Activated B cell treated with CpG ODN at 0.5 μM for 24 hours (primary cell): ENCODE measurements at places on chromosomes 12 and 14. TPM values are rescaled to one million over a fixed set of nuclear protein-coding genes. Genes with fewer than 3 reads are reported as not detected.

GRCh38 chr14:34329301-34329700 lies 132.7 kb downstream of the SPTSSA start:
- DNase-seq, result no peak

The RASSF9 gene
- not detected in 2 replicates for total RNA-seq

The IAPP gene
- not detected in 2 replicates for total RNA-seq

- no peak overlapping the region for H3K4me3 ChIP-seq
- peaks cover 32% of the 10 kb centered on the region for H3K36me3 ChIP-seq
- no peak for DNase-seq
- H3K27ac ChIP-seq, result peak overlapping the region; percentile 37
- H3K27me3 ChIP-seq, result no peaks in the 10 kb centered on the region
Observed at GRCh38 chr12:64457032-64457431, 5.1 kb downstream of the TBK1 start.

- H3K27me3 ChIP-seq, result no peaks in the 10 kb centered on the region
- H3K4me3 ChIP-seq, result no peak overlapping the region
- no peak overlapping the region for H3K27ac ChIP-seq
- no peaks in the 10 kb centered on the region for H3K4me1 ChIP-seq
- no peaks in the 10 kb centered on the region for H3K36me3 ChIP-seq
- DNase-seq, result no peak
Observed at GRCh38 chr14:73524493-73524892, 12.4 kb upstream of the ACOT1 start.

DNA sequence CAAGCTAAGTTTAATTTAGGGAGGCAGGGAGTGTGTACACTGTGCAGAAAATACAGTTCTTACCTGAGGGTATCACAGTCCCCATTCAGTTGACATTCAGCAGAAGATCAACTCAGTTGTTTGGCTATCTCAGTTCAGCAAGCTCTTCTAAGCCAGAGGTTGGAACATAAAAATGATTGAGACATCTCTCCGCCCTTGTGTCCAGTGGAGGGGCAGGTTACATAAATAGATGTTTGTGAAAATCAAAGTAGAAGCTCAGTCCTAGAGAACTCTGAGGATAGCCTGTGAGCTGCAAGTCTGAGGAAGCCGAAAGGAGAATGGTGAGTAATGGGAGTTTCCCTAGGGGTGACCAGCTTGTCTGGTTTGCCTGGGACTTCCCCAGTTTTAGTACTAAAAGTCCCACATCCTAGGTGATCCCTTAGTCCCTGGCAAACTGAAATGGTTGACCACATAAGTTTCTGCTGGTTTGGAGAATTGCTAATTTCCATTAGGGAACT lies 251.4 kb upstream of the ATP2B1 start:
- peak overlapping the region; percentile 74 for H3K4me3 ChIP-seq
- no peaks in the 10 kb centered on the region for H3K36me3 ChIP-seq
- no peak for DNase-seq
- peaks cover 38% of the 10 kb centered on the region for H3K4me1 ChIP-seq
- H3K27ac ChIP-seq, result peak overlapping the region; percentile 85

The SLC10A1 gene
- not detected in 2 replicates for total RNA-seq

The USP44 gene
- total RNA-seq, result 3.4 and 5.4 TPM in 2 replicates

- no peak overlapping the region for H3K4me3 ChIP-seq
- no peaks in the 10 kb centered on the region for H3K36me3 ChIP-seq
- H3K27me3 ChIP-seq, result no peaks in the 10 kb centered on the region
- H3K4me1 ChIP-seq, result peaks cover 48% of the 10 kb centered on the region
- no peak overlapping the region for H3K27ac ChIP-seq
Observed at GRCh38 chr12:26276709-26277108, 81.3 kb downstream of the SSPN start.

DNA sequence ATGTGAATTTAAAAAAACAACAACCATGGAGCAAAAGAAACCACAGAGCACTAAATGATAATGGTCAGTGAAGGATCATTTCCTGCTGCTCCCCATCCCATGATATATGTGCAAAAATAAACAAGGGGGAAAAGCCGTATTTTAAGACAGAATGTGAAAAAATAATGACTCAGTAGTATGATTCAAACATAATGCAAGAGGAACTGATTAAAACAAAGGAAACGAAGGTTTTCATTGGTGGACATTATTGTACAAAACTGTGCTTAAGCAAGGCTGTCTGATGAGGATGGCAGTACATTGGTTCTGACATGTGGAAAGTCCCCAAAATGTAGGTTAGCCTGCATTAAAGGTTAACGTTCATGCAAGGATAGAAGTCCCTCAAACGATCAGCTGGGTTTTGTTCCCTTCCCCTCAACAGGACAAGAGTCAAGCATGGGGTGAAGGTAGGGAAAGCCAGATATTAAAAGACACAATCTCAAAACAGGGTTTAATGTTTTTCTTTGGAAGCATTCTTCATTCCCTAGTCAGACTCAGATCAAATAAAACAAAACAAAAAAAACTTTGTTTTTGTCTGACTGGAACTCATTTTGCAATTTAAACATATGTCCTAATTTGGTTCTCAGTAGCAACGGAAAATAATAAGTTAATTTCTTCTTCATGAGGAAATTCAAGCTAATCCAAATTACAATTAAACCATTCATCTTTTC lies 26.3 kb upstream of the PTGDR start:
- H3K27ac ChIP-seq, result no peak overlapping the region
- no peak overlapping the region for H3K4me3 ChIP-seq
- H3K4me1 ChIP-seq, result peaks cover 18% of the 10 kb centered on the region

DNA sequence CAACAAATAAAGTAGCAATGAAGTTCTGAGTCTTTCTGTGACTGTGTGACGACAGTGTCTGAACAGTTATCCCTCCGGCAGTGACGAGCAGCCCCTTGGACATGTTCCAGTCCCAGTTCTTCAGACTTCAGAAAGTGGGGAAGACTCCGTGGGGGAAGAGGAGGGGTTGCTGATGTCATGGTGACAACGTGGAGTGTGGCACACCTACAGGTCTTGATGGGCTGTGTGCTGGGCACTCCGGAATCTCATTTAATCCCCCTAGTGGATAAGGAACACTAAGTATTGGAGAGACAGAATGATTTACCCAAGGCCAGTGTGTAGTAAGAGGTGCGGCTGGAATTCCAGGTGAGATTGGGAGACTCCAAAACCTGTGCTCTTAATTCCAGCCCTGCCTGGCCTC lies 280.2 kb downstream of the CACNA1C start:
- no peak overlapping the region for H3K4me3 ChIP-seq
- no peak for DNase-seq
- peaks cover 4% of the 10 kb centered on the region for H3K4me1 ChIP-seq
- H3K27me3 ChIP-seq, result peaks cover 6% of the 10 kb centered on the region
- no peaks in the 10 kb centered on the region for H3K36me3 ChIP-seq

DNA sequence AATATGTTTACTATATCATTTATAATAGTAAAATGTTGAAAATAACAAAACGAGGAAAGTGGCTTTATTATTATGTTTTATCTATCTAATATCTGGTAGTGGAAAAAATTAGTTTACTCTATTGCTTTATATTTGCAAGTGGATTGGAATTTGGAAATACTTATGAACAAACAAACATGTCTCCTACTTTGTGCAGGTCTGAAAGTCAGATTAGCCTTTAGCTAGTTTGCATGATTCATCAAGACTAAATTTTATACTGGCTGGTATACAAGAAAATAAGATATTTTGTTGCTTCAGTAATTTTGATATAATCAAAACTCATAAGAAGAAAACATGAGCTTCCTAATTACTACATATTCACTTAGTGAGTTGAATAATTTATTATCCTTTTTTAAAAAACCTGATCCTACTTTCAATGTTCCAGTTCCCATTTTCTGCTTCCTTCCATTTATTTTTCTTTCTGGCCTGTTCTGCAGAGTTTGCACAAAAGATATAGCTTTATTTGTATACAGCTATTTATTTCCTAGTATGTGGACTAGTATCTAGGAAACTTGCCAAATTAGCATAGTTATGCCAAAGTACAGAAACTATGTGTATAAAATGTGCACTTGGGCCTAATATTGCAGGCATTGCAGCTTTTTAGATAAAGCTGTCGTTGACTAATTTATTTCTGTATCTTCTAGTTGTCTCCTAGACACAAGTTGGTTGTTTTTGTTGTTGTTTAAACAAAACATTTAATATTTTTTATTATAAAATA lies 122.0 kb downstream of the AKAP6 start:
- no peaks in the 10 kb centered on the region for H3K4me1 ChIP-seq
- no peak overlapping the region for H3K27ac ChIP-seq
- no peaks in the 10 kb centered on the region for H3K36me3 ChIP-seq

The SSTR1 gene
- not detected in 2 replicates for total RNA-seq

- no peaks in the 10 kb centered on the region for H3K4me1 ChIP-seq
- no peak overlapping the region for H3K4me3 ChIP-seq
- H3K27ac ChIP-seq, result no peak overlapping the region
- H3K36me3 ChIP-seq, result no peaks in the 10 kb centered on the region
- no peaks in the 10 kb centered on the region for H3K27me3 ChIP-seq
Observed at GRCh38 chr12:62146318-62146717, 113.9 kb upstream of the USP15 start.

- no peak overlapping the region for H3K4me3 ChIP-seq
- peaks cover 3% of the 10 kb centered on the region for H3K36me3 ChIP-seq
- H3K4me1 ChIP-seq, result no peaks in the 10 kb centered on the region
Observed at GRCh38 chr14:93520053-93520607, 89.4 kb downstream of the UNC79 start.

DNA sequence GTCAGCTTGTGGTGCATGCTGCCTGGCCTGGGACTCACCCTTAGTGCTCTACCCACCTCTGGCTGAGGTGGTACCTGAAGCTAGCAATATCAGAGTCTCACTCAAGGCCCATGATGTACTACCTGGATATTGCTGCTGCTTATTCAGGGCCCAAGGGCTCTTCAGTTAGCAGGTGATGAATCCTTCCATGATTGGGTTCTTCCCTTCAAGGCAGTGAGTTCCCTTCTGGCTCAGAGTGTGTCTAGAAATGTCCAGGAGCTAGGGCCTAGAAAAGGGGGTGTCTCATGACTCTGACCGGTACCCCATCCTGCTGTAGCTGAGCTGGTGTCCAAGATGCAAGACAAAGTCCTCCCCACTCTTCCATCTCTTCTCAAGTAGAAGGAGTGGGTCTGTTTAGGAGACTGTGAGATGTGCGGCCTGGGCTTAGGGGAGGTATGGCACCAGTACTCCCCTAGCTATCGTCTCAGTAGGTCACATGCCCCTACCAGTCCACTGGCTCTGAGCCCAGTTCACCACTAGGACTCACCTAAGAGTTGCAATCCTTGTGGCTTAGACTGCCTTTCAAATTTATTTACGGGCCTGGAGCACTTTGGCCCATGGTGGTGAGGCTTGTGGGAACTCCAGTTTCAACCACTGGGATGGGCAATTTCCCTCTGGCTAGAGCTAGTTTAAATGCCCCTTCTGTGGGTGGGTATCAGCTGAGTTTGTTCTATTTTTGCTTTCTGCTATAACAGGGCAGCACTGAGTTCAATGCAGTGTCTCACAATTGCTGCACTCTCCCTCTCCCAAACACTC lies 12.2 kb downstream of the PRORP start:
- H3K4me1 ChIP-seq, result no peaks in the 10 kb centered on the region
- H3K27me3 ChIP-seq, result no peaks in the 10 kb centered on the region
- peaks cover 47% of the 10 kb centered on the region for H3K36me3 ChIP-seq

GRCh38 chr12:45170456-45171042 lies 45.3 kb upstream of the ANO6 start:
- peaks cover 12% of the 10 kb centered on the region for H3K36me3 ChIP-seq
- DNase-seq, result peak; percentile 49
- H3K4me1 ChIP-seq, result no peaks in the 10 kb centered on the region
- H3K27me3 ChIP-seq, result no peaks in the 10 kb centered on the region
- no peak overlapping the region for H3K4me3 ChIP-seq

The CAND1 gene
- total RNA-seq, result 123 and 125 TPM in 2 replicates
